IMR-90 (cell line): ENCODE measurements at places on chromosomes 2 and 18. TPM values are rescaled to one million over a fixed set of nuclear protein-coding genes. Genes with fewer than 3 reads are reported as not detected.

DNA sequence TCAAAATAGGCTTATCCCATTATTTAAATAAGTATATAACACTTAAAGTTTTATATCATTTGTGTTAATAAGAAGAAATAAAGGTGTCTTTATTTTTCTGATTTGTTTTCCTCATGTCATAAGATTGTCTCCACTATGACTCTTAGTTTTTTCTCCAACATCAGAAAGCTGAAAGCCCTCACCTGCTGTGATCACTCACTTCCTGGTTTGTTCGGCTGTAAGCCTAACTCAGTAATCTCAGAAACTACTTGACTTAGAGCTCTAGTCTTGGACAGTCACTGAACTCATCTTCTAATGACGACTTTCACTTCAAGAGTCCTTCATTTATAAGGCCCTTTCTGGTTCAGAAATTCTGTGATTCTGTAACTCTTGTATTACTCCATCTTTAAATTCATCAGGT, 311.0 kb downstream of the ZEB2 start:
- H3K27me3 ChIP-seq, result no peaks in the 10 kb centered on the region
- no peak overlapping the region for H3K27ac ChIP-seq
- no peak overlapping the region for H3K4me3 ChIP-seq
- no peaks in the 10 kb centered on the region for H3K4me1 ChIP-seq
- H3K36me3 ChIP-seq, result no peaks in the 10 kb centered on the region

GRCh38 chr2:96353032-96353561, 17.5 kb downstream of the NCAPH start:
- no peaks in the 10 kb centered on the region for H3K27me3 ChIP-seq
- peaks cover 7% of the 10 kb centered on the region for H3K36me3 ChIP-seq
- no peak for DNase-seq
- no peak overlapping the region for H3K4me3 ChIP-seq
- H3K27ac ChIP-seq, result no peak overlapping the region

- no peaks in the 10 kb centered on the region; the same call in 1 of the 2 replicates for H3K4me1 ChIP-seq
- H3K27ac ChIP-seq, result no peak overlapping the region
- peaks cover 52% of the 10 kb centered on the region for H3K36me3 ChIP-seq
- H3K4me3 ChIP-seq, result no peak overlapping the region
- DNase-seq, result no peak
- H3K27me3 ChIP-seq, result no peaks in the 10 kb centered on the region
Observed at GRCh38 chr2:190972846-190973245, 41.1 kb downstream of the STAT1 start.

DNA sequence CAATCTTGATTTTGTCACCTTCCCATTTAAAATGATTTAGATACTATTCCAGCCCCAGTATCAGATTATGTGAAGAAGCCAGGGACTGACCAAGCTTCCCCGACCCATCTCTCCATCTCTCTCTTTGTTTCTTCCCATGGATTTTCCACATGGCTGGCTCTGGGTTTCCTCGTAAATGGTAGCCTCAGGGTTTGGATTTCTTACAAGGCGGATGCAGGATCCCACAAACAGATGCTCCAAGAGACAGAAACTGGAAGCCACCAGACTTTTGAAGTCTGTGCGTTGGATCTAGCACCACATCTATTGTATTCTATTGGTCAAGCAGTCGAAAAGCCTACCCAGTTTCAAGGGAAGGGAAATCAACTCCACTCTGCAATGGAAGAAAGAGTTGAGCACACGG, 46.0 kb upstream of the SPHKAP start:
- no peaks in the 10 kb centered on the region for H3K27me3 ChIP-seq
- H3K4me1 ChIP-seq, result no peaks in the 10 kb centered on the region
- H3K4me3 ChIP-seq, result no peak overlapping the region
- DNase-seq, result no peak

DSC3 gene
- under 0.01 TPM in 2 replicates for total RNA-seq

GPC1 gene
- total RNA-seq, result 16.0 and 18.6 TPM in 2 replicates

ZAP70 gene
- total RNA-seq, result under 0.01 TPM in 1 of 2 replicates, not detected in the other

DTNB gene
- total RNA-seq, result 3.6 and 3.8 TPM in 2 replicates
